ENCODE measurements at places on chromosomes 4 and X.

- H3K4me3 ChIP-seq = no peak overlapping the region
- H3K27ac ChIP-seq = no peak overlapping the region
- no peak for DNase-seq
- H3K36me3 ChIP-seq = no peaks in the 10 kb centered on the region
Observed at GRCh38 chrX:20989361-20989760, 384.9 kb upstream of the CNKSR2 start.

DNA sequence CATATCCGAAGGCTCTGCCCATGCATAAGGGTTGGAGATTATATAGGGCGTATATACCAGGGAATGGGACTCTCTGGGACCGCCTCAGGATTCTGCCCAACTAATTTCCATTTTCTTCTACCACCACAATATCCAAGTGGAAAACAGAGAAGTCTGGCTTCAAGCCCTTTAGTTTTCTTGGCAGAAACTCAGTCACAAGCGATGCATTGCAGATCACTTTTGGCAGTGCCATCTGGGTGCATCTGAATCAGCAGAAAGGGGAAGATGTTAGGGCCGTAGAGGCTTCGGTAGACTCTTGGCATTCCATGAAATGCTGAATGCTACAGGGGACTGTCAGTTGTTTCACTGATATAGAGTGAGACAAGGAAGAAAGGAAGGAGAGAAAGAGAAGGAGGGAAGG lies 94.1 kb upstream of the FAM9B start:
- H3K4me1 ChIP-seq = no peaks in the 10 kb centered on the region
- DNase-seq = no peak
- no peak overlapping the region for H3K4me3 ChIP-seq

DNA sequence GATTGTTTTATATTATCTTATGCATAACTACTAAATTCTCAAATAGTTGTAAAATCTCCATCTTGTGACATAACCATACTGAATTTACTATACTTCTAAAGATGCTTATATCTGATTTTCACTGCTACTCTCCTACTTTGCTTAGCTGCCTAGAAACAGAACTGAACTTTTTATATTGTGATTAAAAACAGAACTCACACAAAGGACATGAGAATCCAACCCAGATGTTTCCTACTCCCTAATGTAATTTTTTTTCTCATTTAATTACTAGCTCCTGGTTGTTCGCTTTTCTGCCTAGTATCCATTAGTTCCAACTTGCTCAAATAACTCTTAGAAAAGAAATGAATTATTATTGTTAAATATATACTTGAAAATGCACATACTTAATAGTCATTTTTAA lies 283.5 kb upstream of the ACTRT1 start:
- no peak for DNase-seq
- no peaks in the 10 kb centered on the region for H3K4me1 ChIP-seq
- H3K27me3 ChIP-seq = no peaks in the 10 kb centered on the region

DNA sequence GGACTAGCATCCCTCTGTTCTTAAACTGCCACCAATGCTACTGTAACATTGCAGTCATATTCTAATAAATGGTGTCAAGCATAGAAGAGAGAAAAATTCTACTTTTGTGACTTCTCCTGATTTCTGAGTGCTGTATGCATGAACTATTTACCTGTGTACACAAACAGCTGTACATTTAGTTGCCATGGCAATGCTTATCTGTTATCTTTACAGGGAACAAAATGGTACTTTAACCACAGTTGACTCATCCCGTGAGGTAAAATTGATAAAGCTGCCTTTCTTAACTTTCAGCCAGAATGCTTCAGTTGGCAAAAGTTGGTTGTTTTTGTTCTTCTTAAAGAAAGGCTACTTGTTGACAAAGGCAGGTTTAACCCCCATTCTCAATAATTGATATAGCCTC lies 587.5 kb upstream of the MAGEB2 start:
- H3K27ac ChIP-seq = no peak overlapping the region
- no peaks in the 10 kb centered on the region for H3K27me3 ChIP-seq
- no peaks in the 10 kb centered on the region for H3K36me3 ChIP-seq
- H3K4me3 ChIP-seq = no peak overlapping the region
- DNase-seq = no peak
- no peaks in the 10 kb centered on the region for H3K4me1 ChIP-seq

DNA sequence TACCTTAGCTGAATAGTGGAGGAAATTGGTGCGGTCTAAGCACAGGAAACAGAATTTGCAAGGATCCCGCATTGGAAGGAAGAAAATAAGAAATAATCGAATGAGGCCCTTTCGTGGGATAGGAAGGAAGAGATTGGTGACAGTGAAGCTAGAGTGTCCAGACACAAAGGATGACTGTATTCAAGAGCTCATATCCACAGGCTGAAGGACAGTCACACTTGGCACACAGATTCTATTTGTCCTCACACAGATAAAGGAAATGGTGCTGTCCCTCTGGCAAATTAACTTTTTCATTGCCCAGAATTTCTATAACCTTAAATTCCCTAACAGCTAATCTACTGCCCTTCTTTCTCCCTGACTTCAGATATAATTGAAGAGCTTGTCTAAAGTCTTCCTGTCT lies 2188.9 kb upstream of the TENM3 start:
- no peak overlapping the region for H3K27ac ChIP-seq
- H3K4me3 ChIP-seq = no peak overlapping the region
- no peaks in the 10 kb centered on the region for H3K36me3 ChIP-seq
- DNase-seq = no peak
- peaks cover 3% of the 10 kb centered on the region for H3K27me3 ChIP-seq
- peaks cover 6% of the 10 kb centered on the region for H3K4me1 ChIP-seq

DNA sequence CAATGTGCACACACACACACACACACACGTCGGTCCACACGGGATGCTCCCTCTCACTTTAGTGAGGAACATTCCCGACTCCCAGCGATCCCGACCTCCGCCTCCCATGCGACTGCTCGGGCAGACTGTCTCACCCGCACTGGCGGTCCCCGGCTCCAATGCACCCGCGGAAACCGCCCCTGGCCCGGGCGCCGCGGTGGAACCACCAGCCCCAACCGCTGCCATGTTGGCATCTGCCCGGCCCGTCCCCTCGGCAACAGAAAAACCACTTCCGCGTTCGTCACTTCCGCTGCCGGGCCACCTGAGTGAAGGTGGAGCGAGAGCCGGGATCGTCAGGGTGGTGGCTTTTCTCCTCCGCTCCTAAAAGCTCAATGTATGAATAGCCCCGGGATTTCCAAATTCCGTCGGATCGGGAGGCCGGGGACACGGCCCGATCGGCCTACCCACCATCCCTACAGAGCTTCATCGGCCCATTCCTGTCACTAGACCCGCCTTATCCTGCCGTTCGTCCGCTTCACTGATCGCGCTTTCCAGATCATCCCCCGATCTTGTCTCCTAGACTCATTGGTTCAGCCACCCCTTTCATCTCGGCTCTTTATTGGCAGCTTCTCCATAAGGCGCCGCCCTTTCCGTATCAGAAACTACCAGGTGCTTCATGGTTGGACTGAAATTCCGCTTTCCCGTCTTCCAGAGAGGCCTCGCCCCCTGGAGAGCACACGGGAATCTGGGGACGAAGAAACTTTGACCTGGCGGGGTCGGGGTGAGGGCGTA lies at the start of gene SLC35A2:
SLC35A2 (minus strand) TSS at position 235 of the 771 bp plus-strand sequence; CDS start at position 225, 10 bp downstream.
- peak; percentile 85 for DNase-seq
- H3K4me1 ChIP-seq = peaks cover 35% of the 10 kb centered on the region
- no peaks in the 10 kb centered on the region for H3K27me3 ChIP-seq
- H3K27ac ChIP-seq = peak within 1 kb of the TSS; percentile 81
